T-helper 17 cell (primary cell): ENCODE measurements at places on chromosomes 6 and 20.

GRCh38 chr6:130882370-130882769, 55.2 kb downstream of the SMLR1 start:
- no peak for DNase-seq

- no peak for DNase-seq
Measured at GRCh38 chr6:155943635-155944034, 488.0 kb upstream of the NOX3 start.

- DNase-seq, result no peak
Measured at GRCh38 chr6:156781861-156782631, 4.9 kb downstream of the ARID1B start.

GRCh38 chr20:10357061-10357708, 76.8 kb downstream of the MKKS start:
- DNase-seq, result no peak

DNA sequence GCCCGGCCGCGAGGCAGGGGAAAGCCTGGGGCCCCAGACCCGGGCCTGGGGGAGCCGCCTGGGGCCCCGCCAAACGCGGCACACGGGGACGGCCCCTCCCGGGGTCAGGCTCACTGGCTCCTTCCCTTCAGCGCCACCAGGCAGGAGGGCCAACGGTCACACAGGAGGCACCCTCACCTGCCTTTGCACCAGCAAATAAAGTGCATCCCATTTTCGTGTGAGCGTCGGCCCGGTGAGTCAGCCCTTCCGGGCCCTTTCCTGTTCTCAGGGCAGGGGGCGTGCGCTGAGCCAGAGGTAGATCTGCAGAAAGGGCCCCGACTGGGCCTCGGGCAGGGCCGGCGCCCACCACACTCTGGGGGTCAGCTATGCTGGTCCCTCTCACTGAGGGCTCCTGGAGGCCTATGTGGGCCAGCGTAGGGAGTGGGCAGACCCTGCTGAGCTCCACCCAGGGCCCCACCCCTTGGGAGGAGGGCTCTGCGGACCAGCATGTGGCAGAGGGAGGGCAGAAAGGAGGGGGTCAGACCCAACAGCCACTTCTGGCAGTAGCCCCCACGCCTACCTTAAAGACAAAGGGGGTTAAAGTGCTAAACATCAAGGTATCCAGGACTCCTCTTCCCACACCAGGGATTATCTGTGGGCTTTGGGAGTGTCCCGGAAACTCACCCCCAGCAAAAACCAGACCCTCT, 931 bp upstream of the UCKL1 start:
- peak; percentile 61 for DNase-seq

DNA sequence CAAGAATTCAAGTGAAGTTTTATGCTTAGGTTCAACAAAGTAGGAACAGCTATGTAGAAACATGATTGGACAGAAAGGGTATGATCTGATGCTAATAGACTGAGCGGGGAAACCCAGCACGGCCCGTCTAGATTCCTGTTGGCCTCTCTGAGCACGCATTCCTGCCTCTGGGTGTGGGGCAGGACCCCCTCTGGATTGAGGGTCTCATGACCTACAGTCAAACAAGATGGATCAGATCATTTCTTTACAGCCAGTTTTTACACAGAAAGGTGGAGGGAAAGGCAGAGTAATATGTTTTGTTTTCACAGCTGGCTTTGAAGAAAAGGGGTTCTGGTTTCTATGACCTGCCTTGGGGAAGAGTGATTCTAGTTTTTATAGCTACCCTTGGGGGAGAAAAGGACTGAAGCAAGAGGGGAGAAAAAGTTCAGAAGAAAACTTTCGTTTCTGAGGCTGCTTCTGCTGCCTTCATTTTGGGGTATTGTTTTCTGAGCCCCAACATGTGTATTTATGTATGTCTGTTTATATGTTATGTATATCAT, 99.6 kb upstream of the SLC22A16 start:
- DNase-seq, result no peak

GRCh38 chr20:54013471-54013870, 56.9 kb downstream of the BCAS1 start:
- DNase-seq, result no peak

DNA sequence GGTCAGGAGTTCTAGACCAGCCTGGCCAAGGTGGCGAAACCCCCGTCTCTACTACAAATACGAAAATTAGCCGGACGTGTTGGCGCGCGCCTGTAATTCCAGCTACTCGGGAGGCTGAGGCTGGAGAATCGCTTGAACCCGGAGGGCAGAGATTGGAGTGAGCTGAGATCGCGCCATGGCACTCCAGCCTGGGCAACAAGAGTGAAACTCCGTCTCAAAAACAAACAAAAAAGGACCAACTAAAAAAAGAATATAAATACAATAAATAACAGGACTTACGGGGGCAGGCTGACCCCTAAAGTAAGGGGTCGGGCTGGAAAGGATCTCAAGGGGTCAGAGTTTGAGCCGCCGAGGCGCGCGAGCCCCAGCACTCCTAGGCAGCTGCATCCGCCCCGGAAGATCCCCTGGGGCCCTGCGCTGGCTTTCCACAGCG, 509 bp upstream of the TPD52L2 start:
- no peak for DNase-seq

DNA sequence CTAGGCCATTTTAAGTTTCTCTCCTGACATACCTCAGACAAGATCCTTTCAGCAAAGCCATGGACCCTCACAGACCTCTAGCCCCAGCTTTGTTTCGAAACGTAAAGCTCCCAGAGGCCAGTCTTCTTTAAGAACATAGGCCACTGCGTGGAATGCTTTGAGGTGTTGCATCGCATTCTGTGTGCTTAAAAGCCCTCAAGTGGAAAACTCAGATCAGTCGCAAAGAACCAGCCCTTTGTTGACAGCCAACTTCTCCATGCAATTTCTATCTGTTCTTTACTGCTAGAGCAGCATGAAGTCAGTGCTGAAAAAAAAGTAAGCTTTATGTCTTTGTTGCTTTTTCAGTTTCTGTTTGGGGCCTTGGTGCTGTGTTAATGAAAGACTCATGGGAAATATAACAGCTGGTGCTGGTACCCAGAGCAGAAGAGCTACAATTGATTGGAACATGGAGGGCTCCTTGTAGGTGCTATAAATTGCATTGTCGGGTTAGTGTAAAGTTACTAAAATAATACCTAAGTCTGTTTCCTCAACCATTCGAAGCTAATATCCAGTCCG, 142.6 kb downstream of the MAP3K7 start:
- DNase-seq, result no peak

- DNase-seq, result no peak
Measured at GRCh38 chr6:164792666-164793065, 516.7 kb downstream of the C6orf118 start.

GRCh38 chr6:139173172-139173571, 38.3 kb downstream of the HECA start:
- no peak for DNase-seq

GRCh38 chr6:48775157-48775556, 664.2 kb upstream of the PTCHD4 start:
- DNase-seq, result no peak

DNA sequence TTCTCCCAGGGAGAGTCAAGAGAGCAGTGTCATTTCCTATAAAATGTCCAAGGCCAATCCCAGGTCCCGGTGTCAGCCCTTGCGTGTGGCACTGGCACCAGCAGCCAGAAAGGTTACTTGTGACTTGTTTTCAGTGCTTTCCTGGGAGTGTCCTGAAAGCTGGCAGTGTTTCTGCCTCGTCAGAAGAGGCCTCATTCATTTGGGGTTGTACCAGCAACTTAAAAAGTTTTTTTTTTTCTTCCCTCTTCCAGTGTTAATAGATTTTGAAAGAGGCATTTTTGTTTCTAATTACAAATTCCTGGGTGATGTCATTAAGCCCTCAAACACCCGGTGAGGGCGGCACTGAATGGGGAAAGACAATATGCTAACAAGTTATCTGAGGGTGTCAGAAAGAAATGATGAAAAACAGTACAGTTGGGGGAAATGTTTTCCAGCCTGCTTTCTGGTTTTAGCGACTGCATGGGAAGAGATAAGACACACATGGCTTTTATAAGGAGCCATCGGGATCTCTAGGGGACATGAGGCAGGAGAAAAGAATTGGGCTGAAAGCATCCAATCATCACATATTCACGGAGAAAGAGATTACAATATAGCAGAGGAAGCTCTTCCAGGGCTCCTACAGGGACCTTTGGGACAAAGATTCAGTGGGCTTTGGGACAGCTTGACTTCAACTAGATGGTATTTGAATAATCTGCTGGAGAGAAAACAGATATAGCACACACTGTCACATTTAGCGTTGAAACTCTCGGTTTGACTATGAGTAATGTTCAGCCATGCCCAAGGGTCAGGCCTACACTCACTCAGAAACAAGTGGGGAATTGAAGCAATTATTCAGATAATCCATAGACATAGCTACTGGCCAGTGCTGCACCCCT, 153.0 kb downstream of the BCAS1 start:
- no peak for DNase-seq

- no peak for DNase-seq
Measured at GRCh38 chr6:108163644-108164542, 1.9 kb upstream of the NR2E1 start.

DNA sequence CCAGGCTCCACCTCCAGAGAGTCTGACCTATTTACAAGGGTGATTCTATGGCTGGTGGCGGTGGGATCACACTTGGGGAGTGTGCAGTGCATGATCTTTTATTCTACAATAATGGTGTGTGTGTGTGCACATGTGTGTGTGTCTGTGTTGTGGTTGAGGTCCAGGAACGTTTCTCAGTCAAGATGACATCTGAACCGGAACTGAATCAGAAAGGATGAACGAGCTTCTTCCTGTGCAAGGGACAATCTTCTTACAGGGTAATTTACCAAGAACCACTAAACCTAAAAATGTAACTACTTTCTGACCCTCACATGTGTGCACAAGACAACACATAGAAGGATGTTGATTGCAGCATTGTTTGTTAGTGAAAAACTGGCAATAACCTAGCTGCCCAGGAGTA, 8.6 kb downstream of the MMP9 start:
- DNase-seq, result no peak

- DNase-seq, result no peak
Measured at GRCh38 chr6:12767016-12767415, 50.4 kb downstream of the PHACTR1 start.

GRCh38 chr6:53734473-53735299, 60.1 kb upstream of the LRRC1 start:
- no peak for DNase-seq

DNA sequence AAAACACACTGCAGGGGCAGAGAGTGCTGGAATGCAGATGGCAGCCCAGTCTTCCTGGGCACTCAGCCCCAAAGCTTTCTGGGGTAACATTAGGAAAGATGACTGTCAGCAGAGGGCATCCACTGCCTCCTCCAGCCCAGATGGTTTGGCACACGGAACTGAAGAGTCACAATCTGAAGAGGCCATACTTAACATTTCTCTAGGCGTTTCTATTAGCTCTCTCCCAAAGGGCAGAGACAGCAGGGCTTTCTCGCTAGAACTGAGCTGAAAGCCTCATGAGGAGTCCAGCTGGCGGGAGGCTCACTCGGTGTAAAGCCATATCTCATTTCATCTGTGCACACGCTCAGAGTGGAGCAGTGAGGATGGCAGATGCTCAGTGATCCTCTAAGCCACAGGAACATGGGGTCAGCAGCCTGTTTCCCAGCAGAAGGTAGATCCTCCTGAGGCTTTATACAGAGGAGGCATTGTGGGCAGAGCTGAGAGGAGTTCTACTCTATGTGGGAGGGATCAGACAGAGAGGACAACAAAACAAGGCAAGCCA, 28.1 kb downstream of the ALDH8A1 start:
- DNase-seq, result no peak

- DNase-seq, result no peak
Measured at GRCh38 chr20:63326314-63327230, 33.6 kb downstream of the COL20A1 start.

DNA sequence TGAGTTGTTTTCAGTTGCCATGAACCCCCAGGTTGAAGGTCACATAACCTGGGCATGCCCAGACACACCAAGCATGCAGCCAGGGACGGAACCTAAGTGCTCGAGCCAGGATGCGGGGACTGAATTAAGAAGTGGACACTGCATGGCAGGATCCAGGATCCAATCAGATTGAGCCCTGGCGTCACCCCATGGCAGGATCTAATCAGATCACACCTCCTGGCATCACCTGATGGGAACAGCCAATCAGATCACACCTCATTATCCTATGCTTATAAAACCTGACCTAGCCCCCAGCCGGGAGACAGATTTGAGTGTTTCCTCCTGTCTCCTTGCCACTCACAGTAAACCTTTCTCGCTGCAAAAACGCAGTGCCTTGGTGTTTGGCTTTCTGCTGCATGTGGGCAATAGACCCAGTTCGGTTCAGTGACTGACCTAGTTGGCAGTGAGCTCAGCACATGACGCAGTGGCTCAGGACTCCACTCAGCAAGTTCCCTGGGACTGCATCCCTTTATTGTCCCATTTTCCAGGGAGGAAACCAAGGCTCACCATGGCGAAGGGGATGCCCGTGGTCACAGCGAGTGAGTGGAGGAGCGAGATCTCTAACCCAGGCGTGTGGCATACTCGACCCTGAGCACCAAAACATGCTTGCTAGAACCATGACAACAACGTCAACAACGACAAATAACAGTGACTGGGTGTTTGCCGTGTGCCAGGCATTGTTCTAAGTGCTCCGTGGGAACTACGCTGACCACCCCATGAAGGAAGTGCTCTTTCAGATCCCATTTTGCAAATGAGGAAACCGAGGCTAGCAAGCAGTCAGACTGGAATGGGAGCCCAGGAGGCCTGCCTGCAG, 66.3 kb downstream of the RBM38 start:
- no peak for DNase-seq

GRCh38 chr20:61727761-61728160, 337.9 kb downstream of the TAF4 start:
- no peak for DNase-seq

- no peak for DNase-seq
Measured at GRCh38 chr6:69343851-69344250, 453.0 kb downstream of the LMBRD1 start.

DNA sequence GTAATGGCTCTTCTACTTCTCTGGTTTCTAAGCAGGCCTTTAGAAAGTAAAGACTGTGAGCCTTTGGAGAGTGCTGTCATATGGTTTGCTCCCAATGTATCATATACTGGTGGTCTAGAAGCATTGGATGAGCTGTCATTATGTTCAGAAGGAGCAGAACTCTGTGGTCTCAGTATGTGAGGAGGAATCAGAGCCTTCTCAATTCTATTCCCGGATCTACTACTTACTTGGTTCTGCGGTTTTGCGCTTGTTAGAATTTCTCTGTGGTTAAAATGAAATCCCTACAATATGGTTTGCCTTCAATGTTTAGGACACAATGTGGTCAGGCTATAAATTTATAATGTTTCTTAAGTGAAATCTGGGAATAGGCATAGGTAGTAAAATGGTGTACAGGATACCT, 64.6 kb downstream of the RWDD2A start:
- DNase-seq, result no peak

DNA sequence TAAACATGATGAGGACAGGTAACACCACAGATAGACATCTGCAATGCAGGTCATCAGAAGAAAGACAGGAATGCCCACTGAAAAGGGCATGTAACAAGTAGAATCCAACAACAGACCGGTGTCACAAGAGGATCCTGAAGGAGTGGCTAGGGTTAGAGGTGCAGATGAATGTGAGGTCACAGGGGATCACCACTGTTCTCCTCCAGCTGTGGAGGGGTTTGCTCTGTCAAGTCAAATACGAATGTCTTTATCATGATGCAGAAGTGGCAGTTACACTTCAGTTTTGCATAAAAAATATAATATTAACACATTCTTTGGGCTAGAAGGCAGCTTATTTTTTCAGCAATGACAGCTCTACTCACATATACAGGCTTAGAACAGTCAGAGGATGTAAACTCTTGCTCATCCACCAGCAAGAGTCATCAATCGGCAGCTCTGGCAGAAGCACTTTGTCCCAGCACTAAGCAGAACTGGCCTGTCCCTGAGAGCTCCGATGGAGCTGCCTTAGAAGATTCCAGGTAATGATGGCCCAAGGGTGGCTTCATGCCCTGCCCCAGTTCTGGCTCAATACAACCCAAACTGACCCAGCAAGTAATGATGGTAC, 130.4 kb upstream of the TRAF3IP2 start:
- no peak for DNase-seq
